Panc1 (cell line): ENCODE measurements at places on chromosomes 7 and 10.

DNA sequence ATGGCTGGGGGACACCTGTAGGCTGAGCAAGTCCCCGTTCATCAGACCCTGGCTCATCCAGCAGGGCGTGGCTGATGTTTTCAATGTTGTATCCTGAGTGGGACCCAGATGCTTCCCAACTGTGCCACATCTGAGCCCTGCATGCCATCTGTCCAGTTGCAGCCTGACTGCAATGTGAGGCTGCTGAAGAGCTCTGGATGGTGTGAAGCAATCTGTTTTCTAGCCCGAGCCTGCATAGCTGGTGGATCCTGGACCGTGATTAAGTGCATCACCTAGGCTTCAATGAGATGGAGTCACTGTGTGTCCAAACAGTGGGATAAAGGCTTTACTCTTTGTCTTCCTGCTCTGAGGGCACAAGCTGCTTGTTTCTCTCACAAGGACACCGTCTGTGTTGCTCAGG is 99.8 kb downstream of the TCF7L2 start:
- DNase-seq = no peak

GRCh38 chr7:135251496-135252391 is 18.1 kb downstream of the STRA8 start:
- no peak for DNase-seq

DNA sequence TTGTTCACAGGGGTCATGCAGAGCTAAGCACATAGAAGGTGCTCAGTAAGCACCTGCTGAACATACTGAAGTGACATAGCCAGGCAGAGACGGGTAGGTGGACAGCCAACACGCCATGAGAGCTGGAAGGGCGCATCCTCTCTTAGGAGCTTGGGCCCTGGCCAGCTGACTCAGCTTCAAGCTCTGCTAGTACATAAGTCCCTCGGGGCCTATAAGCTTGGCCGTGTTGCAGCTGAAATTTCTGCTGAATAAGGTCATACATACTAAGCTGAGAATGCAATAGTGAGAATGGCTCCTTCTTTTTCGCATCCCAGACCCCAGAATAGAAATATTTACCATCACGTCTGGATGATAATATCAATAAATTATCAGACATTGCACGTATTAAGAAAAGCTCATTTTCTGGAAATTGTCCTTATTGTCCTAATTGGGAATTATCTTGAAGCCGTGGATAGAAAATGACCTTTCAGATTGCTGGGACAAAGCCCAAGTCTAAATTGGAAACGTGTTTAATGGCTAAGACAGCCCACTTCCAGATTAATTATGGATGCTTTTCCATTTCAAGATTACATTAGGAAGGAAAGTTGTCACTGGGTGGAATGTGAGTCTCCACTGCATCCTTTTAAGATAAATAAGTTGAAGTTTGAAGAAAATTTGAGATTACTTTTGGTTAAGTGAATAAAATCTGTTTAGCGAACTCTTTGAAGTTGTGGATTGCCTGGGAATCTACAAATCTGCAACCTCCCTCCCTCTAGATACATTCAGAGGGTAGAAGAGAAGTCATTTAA is 287.1 kb upstream of the C7orf33 start:
- DNase-seq = no peak

- no peak for DNase-seq
Measured at GRCh38 chr7:100888291-100888987, 1.1 kb downstream of the UFSP1 start.

DNA sequence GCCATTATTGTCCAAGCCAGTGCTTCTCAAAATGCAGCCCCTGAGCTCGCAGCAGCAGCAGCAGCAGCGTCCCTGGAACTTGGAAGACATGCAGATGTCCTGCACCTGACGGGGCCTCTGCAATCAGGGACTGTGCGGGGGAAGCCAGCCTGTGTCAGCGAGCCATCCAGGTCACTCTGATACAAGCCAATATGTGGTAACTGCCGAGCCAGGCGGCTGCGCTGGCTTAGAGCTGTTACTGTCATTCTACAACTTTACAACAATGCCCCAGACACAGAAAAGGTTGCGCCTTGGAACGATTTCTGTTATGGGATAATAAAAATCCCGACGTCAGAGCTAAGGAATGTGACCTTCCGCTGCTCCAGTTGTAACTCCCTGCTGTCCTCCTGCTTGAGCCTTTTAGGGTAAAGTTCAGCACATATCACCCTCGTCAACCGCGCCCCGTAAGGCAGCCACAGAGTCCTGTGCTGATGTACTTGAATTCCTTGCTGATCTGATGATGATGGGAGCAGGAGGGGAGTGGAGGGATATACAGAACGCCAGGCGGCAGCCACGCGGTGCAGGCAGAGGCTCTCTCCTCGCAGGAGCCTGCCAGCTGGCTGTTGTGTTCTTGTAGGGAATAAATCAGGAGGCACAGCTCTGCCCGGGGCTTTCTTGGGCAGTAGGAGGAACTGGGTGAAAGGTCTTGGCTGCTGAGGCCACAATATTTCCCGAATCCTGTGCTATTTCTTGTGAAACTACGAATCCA is 20.0 kb upstream of the CRYGN start:
- peak; percentile 76 for DNase-seq
